ENCODE measurements at places on chromosomes 2 and 18. TPM values are rescaled to one million over a fixed set of nuclear protein-coding genes. Genes with fewer than 3 reads are reported as not detected.

DNA sequence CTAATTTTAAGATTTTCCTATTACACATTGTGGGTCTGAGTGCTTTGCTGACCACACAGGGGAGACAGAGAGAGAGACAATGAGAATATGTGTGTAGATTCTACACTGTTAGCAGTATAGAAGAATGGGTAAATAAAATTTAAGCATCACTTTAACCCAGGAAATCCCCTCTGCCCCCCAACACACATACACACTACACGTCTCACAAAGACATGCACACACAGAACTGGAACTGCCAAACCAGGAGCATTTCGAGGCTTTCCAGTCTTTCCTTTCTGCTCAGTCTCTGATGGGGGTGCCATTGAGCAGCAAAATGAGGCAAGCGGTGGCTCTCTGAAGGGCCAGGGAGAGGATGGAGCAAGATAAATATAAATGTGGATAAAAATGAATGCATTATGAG lies 2.5 kb downstream of the MERTK start:
- DNase-seq, result peak; percentile 55

Gene LCT
- 0.62 TPM for total RNA-seq

GRCh38 chr2:96431319-96431718 lies 73.8 kb downstream of the NEURL3 start:
- no peak for DNase-seq

DNA sequence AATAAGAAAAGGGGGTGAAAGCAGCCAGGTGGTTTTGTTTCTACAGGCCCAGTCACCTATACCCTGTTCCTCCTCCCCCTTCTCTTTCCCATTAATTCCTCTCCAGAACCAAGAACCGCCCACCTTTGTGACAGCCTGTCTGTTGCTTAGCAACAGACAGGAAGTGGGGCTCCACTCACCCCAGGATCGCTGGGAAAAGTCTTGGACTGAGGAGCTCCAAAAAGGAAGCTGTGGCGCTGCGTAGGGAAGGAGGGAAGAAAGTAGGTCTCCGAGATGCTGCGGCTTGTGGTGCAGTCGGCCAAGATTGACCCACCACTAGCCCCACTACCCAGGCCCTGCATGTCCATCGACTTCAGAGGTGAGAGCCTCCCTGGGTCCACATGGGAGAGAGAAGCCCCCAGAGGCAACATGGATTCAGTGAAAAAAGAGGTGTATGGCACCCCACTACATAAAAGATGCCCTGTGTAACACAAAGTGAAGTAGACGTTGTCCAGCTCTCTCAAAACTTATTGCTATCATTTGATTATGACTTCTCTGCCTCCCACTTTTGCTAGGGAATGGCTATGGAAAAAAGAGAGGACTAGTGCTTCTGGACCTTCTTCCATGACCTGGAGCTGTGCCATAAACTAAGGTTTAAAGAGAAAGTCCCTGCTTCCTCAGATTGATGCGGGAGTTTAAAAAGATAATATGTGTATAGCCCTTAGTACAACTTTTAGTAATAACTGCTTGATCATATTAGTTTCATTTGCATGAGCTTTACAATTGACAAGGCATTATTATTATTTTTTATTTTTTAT lies at the start of gene FER1L5:
Gene FER1L5, plus strand, starts transcription at position 201 of the 797 bp plus-strand sequence. Its CDS starts 73 bp downstream, at position 274.
- DNase-seq, result peak; percentile 52

Gene RAB27B
- 0.93 TPM for total RNA-seq

Gene UPP2
- total RNA-seq, result 0.16 TPM

- no peak for DNase-seq
These were observed 98.6 kb downstream of the CDH2 start for GRCh38 chr18:28078298-28078697.

- no peak for DNase-seq
These were observed 128.5 kb downstream of the MEIS1 start for GRCh38 chr2:66563473-66563872.

DNA sequence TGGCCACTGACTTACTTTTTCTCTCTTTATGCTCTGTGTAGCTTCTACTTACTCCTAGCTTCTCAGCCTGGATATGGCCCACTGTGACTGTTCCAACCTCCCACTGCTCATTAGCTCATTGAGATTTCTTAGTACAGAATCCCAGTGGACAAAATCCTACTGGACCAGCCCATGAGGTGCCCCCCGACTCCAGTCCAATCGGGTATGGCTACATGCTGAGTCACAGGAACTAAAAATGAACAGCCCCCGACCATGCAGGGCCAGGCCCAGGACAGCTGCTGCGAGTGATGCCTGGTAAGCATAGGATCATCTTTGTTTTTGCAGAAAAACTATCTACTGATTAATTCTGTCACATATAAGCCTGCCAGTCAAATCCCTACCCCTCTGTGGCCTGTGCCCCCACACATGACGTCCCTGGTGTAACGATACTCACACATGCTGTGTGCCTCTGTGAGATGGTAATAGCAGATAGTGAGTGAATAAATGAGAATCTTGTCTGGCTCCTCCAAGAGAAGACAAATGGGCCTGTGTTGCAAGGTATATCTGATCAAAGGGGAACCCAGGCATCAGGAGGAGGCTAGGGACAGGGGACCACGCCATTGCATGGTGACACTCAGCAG lies 85.9 kb upstream of the KLF7 start:
- DNase-seq, result no peak

DNA sequence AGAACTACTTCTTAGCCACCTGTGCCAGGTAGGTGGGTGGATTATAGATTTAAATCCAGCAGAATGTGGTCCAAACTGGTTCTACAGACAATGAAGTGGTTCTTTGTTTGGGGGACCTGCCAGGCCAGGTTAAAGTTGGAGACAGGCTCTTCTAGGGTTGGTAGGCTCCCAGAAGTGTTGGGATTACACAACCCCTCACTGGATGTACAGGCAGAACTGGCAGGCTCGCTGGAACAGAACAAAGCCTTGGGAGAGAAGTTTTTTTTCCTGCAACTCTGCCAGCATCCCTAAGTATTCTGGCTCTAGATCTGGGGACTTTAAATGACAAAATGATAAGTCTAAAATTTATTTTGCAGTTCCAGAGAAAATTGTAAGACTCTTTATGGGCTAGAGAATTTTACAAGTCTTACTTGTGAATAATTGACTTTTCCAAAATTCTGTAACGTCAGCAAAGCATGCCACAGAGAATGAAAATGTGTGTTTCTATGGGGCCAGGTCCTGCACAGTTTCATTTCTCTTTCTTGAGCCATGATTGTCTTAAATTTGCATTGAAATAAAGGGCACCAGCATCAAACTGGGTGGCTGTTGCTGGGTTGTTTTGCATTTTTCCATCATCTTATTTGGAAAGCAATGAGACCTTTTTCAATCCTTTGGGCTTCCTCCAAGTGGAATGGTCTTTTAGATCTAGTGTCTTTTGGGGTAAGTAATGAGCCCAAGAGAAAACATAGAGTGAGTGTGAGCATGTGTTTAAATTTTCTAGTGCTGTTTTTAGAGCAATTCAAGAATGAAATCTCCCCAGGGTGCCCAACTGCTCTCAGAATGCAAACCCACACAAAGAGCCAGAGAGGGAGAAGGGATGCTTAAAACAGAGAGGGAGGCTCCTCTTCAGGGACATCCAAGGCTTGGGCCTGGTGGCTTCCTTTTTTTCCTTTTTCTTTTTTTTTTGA lies 32.4 kb upstream of the ATL2 start:
- DNase-seq, result peak; percentile 55

- DNase-seq, result no peak
These were observed 334.8 kb downstream of the CELF4 start for GRCh38 chr18:37230768-37231167.

Data from testis (tissue), 5 donors.